ENCODE measurements at places on chromosomes 16 and 17.

DNA sequence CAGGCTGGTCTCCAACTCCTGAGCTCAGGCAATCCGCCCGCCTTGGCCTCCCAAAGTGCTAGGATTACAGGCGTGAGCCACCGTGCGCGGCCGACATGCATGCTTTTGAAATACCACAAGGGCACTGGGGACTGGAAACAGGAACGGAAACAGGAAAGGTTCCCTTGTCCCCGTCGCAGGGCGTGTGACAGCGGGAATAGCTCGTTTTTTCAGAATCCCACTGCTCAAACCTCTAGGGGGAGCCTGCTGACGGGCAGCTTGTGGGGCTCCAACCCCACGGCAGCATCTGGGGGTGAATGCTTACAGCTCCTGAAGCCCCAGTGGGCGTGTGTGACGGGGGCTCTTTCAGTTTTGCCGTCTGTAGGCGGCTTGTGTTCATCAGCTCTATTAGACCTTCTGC lies 18.8 kb upstream of the ASGR2 start:
- DNase-seq, result no peak

- no peak for DNase-seq
Observed at GRCh38 chr17:13078591-13079385, 61.0 kb upstream of the ELAC2 start.

- no peak for DNase-seq
Observed at GRCh38 chr16:13951611-13952010, 31.7 kb downstream of the ERCC4 start.

GRCh38 chr16:3971261-3971660 lies 90.7 kb upstream of the CREBBP start:
- DNase-seq, result peak; percentile 90

DNA sequence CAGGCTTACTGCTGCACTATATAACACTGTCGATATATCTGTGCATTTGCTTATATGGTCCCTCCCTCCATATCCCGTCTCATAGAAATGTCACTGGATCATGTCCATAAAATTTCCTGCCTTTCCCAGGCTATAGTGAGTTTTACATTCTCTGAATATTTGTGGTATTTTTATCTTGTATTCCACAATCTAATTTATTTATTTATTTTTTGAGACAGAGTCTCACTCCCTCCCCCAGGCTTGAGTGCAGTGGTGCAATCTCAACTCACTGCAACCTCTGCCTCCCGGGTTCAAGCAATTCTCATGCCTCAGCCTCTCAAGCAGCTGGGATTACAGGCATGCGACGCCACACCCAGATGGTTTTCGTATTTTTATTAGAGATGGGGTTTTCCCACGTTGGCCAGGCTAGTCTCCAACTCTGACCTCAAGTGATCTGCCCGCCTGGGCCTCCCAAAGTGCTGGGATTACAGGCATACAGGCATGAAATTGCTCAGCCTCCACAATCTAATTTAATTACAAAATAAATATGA lies 12.9 kb downstream of the TRIM37 start:
- peak; percentile 27 for DNase-seq

GRCh38 chr17:41326173-41327145 lies 10.9 kb upstream of the KRTAP17-1 start:
- DNase-seq, result no peak

GRCh38 chr17:37133136-37133535 lies 184.4 kb downstream of the AATF start:
- no peak for DNase-seq

GRCh38 chr16:3246876-3247275 lies 9.6 kb downstream of the MEFV start:
- no peak for DNase-seq

- DNase-seq, result no peak
Observed at GRCh38 chr16:11996433-11997330, 20.1 kb downstream of the SNX29 start.

- peak; percentile 95 for DNase-seq
Observed at GRCh38 chr17:16477255-16477654, 14.7 kb downstream of the LRRC75A start.

- no peak for DNase-seq
Observed at GRCh38 chr17:62994931-62995330, 28.9 kb downstream of the TANC2 start.

GRCh38 chr16:85752511-85753420 lies 1.9 kb upstream of the C16orf74 start:
- DNase-seq, result no peak

- DNase-seq, result no peak
Observed at GRCh38 chr17:50199211-50199802, 2.1 kb downstream of the COL1A1 start.

DNA sequence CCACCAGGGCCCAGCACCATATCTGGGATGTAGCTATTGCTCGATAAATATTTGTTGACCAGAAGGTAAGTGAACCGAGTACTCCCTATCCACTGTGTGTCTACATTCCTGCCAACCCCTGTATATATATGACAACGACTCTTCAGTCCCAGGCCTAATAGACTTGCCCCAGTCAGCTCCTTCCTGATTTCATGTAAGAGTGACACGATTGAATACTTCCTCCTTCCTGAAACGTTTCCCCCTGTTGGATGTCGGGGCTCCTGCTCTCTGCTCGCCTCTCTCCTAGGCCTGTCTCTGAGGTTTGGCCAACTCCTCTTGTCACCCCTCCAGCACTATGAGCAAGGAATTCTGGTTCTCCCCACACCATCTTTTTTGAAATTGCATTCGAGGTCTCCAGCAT lies 178.9 kb downstream of the PRKCA start:
- DNase-seq, result no peak

DNA sequence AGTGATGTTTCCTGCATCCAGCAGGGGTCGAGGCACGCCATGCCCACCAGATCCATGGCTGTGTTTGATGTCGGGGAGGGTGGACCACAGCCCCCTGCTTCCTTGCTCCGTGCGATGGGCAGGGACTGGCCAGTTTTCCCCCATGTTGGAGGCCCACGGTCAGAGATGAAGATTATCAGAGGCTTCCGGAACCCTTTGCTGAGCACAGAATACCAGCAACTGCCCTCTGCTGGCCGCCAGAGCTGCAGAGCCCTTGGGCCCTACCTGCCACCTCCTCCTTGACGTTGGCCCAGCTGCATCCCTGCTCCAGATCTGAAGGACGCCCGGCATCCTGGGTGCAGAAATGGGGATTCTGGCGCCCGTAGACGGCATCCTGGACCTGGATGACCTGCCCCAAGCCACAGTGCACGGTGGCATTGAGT lies 23.7 kb upstream of the BCO1 start:
- peak; percentile 19 for DNase-seq

DNA sequence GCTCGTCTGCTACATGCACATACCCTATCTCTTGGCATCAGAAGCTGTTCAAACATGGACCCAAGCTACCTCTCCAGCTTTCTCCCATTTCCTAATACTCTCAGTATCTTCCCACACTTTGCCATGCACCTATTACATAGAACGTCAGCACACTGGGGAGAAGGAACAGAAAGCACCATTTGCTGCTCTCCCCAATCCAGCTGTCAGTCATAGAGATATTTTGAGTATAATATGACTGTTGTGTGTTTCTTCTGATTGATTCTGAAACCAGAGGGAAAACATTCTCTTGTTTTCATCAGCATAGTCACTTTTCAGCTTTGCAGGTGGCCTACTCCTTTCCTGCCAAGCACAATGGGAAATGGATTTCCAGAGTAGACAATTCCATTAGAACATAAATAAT lies 107.1 kb downstream of the ADAMTS18 start:
- DNase-seq, result no peak

DNA sequence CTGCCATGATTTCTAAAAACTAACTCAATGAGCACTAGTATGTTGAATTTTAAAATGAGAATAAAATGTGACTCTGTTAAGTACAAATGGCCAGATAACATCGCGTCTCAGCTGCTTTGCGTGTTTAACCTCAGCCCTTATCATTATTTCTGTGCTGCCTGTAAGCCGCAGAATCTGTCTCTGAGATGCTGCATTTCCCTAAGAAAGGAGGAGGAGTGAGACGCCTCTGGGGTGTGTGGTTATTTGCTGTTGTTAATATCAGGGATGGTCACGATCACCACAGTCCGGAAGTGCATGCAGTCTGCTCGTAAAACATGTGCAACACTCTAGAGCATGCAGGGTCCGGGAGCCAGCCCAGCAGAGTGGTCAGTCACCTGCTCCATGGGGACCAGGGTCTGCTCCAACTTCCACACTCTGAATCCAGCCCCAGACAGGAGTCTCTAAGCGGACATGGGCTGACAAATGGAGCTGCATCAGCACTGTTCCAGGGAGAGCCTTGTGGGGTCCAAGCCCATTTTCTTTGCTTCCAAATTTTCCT lies 342.5 kb downstream of the MAF start:
- no peak for DNase-seq

GRCh38 chr17:82110298-82110697 lies 12.3 kb upstream of the FASN start:
- DNase-seq, result no peak

GRCh38 chr16:3158510-3159314 lies 23.9 kb downstream of the ZNF213 start:
- DNase-seq, result peak; percentile 88

DNA sequence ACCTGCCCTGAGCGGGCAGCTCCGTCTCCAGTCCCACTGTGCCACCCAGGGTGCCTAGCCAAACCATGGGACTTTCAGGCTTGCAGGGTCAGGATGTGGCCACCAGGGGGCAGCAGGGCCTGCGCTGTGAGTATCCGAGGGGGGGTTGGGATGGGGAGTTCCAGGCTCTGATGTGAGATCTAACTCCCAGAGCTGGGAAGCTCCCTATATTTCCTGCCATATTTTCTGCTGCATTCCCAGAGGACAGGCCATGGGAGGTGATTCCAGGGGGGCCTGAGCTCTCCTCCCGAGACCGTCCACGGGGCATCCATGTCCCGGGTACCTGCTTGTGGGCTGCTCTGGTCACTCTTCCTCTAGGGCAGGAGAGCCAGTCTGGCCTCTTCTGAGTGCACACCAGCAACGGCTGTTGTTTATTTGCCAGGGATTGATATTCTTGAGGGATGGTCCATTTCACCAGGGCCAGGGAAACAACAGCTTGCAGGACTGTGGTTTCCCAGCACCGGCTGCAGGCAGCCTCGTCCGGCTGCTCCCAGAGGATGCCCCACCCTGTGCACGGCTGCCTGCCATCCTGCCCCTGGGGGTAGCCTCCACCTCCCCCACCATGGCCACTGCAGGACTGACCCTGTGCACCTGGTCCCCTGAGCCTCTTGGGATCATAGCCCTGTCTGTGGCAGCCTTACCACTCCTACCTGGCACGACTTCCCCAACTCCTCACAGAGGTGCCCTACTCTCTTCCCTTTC lies 1.2 kb downstream of the GPR142 start:
- DNase-seq, result peak; percentile 92

GRCh38 chr17:43367737-43368242 lies 31.0 kb upstream of the ARL4D start:
- peak; percentile 36 for DNase-seq
